ENCODE measurements at places on chromosomes 3 and 15. TPM values are rescaled to one million over a fixed set of nuclear protein-coding genes. Genes with fewer than 3 reads are reported as not detected.

The GOLGA6L7 gene
- not detected for total RNA-seq

The EFHB gene
- 0.94 TPM for total RNA-seq

The IQCH gene
- total RNA-seq: 1.9 TPM

DNA sequence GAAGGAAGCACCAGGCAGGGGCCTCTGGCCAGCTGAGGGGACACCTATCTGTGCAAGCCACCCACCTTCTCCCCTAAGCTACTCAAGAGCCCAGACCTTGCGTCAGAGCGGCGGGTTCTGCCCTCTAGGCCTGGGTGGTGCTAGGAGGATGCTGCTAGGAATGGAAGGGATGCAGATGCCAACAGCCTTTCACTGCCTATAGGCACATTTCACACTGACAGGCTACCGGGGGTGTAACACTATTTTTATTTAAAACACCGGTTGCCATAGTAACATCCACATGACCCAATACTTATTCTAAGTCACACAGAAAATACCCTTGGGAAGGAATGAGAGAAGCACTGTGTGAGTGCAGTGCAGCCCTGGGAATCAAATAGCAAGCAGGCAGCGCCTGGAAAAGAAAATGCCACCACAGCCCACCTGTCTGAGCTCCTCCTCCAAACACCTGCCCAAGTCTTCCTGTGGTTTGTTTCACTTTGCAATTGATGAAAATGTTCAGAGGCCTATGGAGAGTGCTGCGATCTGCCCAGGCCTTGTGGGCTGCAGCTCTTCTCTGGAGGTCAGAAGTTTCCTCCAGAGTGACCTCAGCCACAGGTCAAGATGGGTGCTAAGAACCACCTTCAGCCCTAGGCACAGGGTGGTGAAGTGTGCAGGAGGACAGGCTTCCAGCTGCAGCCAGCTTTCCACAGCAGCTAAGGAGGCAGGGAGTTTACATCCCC, 113.5 kb upstream of the TOPAZ1 start:
- H3K4me1 ChIP-seq: no peaks in the 10 kb centered on the region
- peaks cover 6% of the 10 kb centered on the region for H3K27me3 ChIP-seq
- no peak overlapping the region for H3K27ac ChIP-seq
- no peak for DNase-seq
- H3K4me3 ChIP-seq: no peak overlapping the region
- no peaks in the 10 kb centered on the region for H3K36me3 ChIP-seq

The ZNF80 gene
- not detected for total RNA-seq

DNA sequence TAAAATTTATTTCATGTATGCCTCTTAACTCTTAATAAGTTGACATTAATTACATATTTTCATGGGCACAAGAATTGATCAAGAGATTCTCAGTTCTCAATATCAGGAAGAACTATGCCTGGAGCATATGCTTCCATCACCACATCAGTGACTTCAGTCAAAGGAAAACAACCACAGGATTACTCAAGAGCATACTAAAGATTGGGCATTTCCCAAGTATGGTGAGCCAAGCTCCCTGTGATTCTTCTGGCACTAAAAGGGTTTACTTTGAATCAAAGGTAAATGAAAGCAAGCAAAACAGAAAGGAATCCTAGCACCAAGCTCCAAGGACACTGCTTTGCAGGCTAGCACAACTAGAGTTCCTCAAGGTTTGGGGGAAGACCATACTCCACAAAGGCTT, 44.6 kb downstream of the FMN1 start:
- H3K27me3 ChIP-seq: no peaks in the 10 kb centered on the region
- DNase-seq: no peak
- H3K4me3 ChIP-seq: no peak overlapping the region
- H3K36me3 ChIP-seq: no peaks in the 10 kb centered on the region
- no peak overlapping the region for H3K27ac ChIP-seq

GRCh38 chr15:100350434-100351226, 8.9 kb upstream of the ADAMTS17 start:
- no peak overlapping the region for H3K27ac ChIP-seq
- H3K4me3 ChIP-seq: no peak overlapping the region
- H3K36me3 ChIP-seq: no peaks in the 10 kb centered on the region
- DNase-seq: peak; percentile 26
- no peaks in the 10 kb centered on the region for H3K4me1 ChIP-seq

GRCh38 chr3:160232014-160232413, 6.8 kb downstream of the C3orf80 start:
- no peaks in the 10 kb centered on the region for H3K36me3 ChIP-seq
- H3K4me1 ChIP-seq: no peaks in the 10 kb centered on the region
- no peak overlapping the region for H3K27ac ChIP-seq
- H3K4me3 ChIP-seq: no peak overlapping the region
- no peak for DNase-seq

- H3K4me3 ChIP-seq: no peak overlapping the region
- no peaks in the 10 kb centered on the region for H3K36me3 ChIP-seq
- no peaks in the 10 kb centered on the region for H3K4me1 ChIP-seq
- H3K27me3 ChIP-seq: no peaks in the 10 kb centered on the region
- no peak for DNase-seq
Measured at GRCh38 chr3:34292605-34293300, 494.3 kb downstream of the PDCD6IP start.

The KCNMB2 gene
- total RNA-seq: not detected

- no peaks in the 10 kb centered on the region for H3K4me1 ChIP-seq
- no peaks in the 10 kb centered on the region for H3K27me3 ChIP-seq
- no peak overlapping the region for H3K27ac ChIP-seq
- DNase-seq: no peak
- H3K36me3 ChIP-seq: no peaks in the 10 kb centered on the region
- no peak overlapping the region for H3K4me3 ChIP-seq
Measured at GRCh38 chr15:90327311-90327710, 24.8 kb upstream of the ZNF774 start.

DNA sequence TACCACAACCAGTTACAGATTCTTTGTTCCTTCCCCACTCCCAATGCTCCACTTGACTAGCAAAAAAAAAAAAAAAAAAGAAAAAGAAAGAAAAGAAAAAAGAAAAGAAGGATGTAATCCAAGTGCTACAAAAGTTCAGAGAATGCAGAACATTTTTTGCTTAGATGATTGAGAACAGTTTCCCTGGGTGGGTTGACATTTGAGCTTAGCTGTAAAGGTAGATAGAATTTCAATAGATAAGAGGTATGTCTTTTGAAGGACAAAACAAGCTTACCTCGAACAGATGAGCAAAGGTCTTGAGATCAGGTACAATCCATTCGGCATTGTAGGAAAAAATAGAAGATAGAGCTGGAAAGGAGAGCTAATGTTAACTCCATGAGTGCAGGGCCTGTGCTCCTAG, 344.6 kb upstream of the NECTIN3 start:
- no peaks in the 10 kb centered on the region for H3K27me3 ChIP-seq
- H3K36me3 ChIP-seq: no peaks in the 10 kb centered on the region
- DNase-seq: no peak
- no peak overlapping the region for H3K27ac ChIP-seq
- H3K4me1 ChIP-seq: no peaks in the 10 kb centered on the region

All from astrocyte (in vitro differentiated cells and primary cell).